ENCODE measurements at places on chromosomes 7 and 10.

DNA sequence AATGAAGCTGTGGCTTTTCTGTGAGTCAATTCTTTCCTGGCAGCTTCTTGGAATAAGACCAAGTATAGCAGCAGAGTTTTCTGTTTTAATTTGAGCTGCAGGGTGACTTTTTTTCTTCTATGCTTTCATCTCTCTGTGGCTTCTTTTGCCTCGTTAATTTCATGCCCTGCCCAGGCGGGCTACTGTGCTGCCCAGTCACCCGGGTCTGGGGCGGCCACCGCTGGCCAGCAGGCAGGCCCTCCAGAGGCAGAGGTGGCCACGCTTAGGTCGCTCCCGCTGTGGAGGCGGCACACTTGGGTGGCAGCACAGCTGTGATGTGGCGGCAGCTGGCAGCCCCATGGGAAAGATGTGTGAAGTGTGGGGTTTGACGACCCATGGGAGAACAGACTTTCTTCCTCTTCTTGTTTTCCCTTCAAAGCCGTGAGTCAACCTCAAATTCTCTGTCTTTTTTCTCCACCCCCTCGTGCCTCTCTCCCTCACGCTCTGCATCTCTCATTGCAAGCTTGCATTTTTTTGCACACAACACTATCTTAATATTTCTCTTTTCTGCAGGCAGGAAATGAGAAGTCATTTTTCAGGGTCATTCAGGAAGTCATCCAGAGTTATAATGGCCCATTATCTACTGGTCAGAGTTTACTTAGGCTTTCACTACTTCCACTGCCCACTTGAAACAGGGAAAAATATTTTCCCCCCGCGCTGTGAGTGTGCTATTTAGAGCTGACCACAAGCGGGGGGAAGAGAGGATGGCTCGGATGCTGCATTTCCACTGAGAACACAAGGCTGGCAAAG lies 67.8 kb downstream of the EGFR start:
- no peak for DNase-seq

GRCh38 chr10:4482659-4483058 lies 343.3 kb upstream of the AKR1E2 start:
- DNase-seq = no peak

- DNase-seq = no peak
Measured at GRCh38 chr10:15313843-15314242, 57.2 kb downstream of the FAM171A1 start.

DNA sequence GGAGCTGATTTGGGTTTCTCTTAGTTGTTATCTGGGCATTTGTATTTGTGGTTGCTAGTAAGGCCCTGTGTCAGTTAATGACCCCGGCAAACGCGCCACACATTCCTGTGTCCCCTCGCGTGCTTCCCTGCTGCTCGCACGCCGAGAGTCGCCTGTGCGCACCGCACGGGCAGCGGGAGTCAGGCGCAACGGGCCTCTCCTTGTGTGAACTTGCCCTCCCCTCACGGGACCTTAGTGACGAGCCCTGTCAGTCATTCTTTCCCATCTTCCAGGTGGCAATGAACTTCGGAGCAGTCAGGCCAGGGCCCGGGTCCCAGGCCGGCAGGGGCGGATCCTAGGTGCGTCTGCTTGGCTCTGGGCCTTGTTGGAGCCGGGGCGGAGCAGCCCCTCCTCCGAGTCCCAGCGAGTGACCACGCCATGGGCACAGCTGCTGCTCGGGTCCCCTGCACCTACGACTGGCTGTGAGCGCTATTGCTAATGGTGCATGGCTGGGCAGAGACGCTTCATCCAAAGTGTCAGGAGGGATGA lies 12.4 kb upstream of the PRKAR1B start:
- no peak for DNase-seq

GRCh38 chr10:77297393-77297739 lies 340.2 kb downstream of the KCNMA1 start:
- no peak for DNase-seq

- DNase-seq = no peak
Measured at GRCh38 chr10:120095875-120096274, 203.3 kb downstream of the SEC23IP start.

DNA sequence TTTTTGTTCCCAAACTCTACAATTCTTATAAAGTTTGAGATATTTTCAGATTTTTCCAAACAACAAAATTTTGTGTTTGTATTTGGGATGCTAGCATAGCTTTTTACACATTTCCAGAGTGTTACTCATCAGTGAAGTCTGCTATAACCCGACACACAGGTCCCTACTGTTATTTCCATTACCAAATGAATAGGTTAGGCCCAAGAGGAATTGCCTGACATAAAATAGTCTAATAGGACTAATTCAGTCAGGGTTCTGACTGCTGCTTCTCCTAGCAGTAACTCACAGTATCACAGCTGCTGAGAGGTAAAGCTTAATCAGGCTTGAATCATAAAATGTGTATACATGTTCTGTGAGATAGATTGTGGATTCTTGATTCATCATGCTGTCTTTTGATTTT lies 49.1 kb upstream of the STRIP2 start:
- no peak for DNase-seq

DNA sequence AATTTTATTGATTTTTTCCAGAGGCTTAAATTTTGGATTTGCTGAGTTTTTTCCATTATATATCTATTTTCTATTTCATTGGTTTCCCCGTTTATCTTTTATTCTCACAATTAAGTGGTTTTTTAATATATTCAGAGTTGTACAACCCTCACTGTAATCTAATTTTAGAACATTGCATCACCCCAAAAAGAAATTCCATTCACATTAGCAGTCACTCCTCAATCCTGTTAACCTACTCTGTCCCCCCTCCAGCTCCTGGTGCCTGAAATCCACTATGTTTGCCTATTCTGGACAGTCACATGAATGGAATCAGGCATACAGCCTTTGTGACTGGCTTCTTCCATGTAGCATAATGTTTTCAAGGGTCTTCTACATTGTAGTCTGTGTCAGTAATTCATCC lies 55.8 kb upstream of the ITGA8 start:
- DNase-seq = no peak

- no peak for DNase-seq
Measured at GRCh38 chr7:27897001-27897400, 157.0 kb downstream of the TAX1BP1 start.

- DNase-seq = no peak
Measured at GRCh38 chr10:118974951-118975350, 54.6 kb upstream of the NANOS1 start.

DNA sequence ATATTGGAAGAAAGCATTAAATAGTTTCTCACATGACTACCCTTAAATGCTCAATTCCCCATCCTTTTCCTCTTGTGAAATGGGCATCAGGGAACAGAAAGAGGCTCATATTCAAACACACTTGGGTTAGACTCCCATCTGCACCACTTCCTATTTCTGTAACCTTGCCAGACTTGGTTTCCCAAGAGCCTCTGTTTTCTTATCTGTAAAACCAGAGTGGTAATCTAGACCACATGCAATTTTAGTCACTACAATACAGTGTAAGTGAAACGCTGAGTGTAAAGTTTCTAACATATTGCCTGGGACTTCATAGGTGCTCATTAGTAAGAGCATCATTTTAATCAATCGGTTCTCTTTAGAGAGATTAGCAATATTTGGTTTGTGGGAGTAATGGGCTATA lies 136.3 kb downstream of the SORCS1 start:
- DNase-seq = no peak

DNA sequence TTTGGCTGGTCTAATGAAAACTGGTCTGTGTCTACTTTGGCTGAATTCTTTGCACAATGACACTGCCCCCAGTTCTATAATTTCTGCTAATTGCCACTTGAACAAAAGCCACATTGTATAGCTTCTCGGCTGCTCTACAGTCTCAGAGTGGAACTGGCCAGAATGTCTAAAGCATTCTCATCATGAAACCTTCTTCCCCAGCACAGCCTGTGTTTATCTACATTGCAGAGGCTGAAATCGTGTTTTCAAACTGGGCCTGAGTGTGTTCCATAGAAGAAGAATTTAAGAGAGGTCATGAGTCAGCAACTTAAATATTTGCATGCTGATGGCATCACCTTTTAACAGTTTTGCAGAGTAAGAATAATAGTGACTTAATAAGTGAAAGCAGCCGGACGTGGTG lies 177.2 kb downstream of the BUB3 start:
- DNase-seq = no peak

- no peak for DNase-seq
Measured at GRCh38 chr10:68284062-68285001, 47.5 kb upstream of the HNRNPH3 start.

GRCh38 chr10:101776161-101776817 lies 375 bp upstream of the FGF8 start:
- no peak for DNase-seq
